Stromal cell of bone marrow (primary cell): ENCODE measurements at places on chromosomes 7 and 10.

- no peak for DNase-seq
Observed at GRCh38 chr10:15460661-15461060, 89.6 kb upstream of the FAM171A1 start.

- no peak for DNase-seq
Observed at GRCh38 chr7:5703572-5704533, 77.6 kb downstream of the RNF216 start.

DNA sequence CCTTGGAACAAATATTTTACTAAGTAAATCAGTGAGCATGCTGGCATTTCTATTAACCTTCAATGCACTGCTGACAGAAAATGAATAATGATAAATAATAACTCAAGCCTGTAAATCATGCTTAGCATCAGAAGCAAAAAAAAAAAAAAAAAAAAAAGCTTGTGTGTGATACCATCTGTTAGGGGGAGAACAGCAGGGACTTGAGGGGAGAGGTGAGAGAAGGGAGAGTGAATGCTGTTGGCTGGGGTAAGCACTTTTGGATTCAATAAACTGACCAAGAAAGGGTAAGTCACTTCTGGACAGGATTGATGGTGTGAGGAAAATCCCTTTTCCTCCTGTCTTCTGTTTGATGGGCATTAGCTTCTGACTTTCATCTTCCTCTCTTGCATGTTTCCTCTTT lies 996.4 kb downstream of the KCNMA1 start:
- no peak for DNase-seq

DNA sequence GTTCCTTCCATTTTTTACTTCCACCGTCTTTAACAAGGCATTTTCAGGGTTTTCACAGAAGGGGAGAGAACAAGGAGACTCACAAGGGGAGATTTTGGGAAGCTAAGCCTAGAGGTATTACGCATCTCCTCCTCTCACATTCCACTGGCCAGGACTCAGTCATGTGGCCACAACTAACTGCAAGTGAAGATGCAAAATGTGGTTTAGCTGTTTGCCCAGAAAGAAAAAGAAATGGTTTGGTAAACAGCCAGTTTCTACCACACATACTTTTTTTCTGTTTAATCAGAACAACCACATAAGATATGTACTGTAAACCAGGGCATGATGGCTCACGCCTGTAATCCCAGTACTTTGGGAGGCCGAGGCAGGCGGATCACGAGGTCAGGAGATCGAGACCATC lies 21.4 kb upstream of the HELLS start:
- DNase-seq = peak; percentile 69

- no peak for DNase-seq
Observed at GRCh38 chr7:54704851-54705250, 54.2 kb downstream of the SEC61G start.

- DNase-seq = peak; percentile 13
Observed at GRCh38 chr10:26781797-26782196, 79.0 kb downstream of the ABI1 start.

DNA sequence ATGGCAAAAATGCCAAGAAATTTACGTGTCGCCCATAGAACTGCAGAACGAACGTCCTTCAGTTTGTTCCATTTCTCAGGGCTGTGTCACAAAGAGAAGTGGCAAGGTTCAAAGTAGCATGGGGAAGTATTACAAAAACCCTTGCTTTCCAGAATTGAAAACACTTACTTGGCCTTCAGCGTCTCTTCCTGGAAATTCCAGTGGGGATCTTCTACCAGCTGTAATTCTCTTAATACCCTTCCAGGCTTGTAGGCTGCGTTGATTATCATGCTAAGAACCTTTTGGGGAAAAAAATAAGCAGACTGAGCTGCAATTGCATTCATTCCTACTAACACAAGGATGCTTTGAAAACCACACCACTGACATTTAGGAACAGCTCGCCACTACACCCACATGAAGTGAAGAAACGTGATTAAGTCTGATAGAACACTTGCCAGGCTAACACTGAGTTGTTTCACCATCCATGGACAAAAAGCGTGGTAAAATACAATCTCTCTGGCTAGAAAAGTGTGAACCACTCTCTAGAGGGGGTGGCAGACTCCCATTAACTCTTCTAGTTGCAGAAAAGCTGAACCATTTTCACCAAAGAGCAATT lies 222.3 kb downstream of the SFMBT2 start:
- no peak for DNase-seq

- no peak for DNase-seq
Observed at GRCh38 chr10:22367471-22367870, 22.2 kb downstream of the SPAG6 start.

- no peak for DNase-seq
Observed at GRCh38 chr7:6651851-6652445, 14.8 kb downstream of the ZNF316 start.

DNA sequence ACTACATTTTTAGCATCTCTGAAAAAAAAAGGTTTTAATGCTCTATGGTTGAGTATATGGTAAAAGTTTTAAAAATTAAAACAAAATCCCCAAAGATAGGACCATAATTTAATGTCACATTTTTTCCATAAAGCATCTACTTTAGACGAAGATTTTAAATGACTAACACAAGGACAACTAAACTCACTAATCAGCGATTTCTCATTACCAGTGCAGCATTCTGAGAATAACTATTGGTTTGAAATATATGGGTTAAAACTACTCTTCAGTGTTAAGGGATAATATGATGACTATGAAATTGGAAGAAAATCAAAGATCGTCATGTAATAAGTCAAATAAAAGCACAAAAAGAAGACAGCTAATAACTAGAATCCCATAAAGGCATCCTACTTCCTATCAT lies 118.4 kb downstream of the CNOT4 start:
- DNase-seq = no peak

GRCh38 chr10:72540193-72540807 lies 85.6 kb downstream of the MICU1 start:
- no peak for DNase-seq
